Stimulated activated CD4-positive, alpha-beta T cell treated with anti-CD3 and anti-CD28 coated beads, Interleukin-4, amount 100 ng/mL, for 1 hour (primary cell): ENCODE measurements at places on chromosomes 5 and 9.
A peak's percentile ranks its signal among the peaks of the same experiment; 100 is the strongest.

DNA sequence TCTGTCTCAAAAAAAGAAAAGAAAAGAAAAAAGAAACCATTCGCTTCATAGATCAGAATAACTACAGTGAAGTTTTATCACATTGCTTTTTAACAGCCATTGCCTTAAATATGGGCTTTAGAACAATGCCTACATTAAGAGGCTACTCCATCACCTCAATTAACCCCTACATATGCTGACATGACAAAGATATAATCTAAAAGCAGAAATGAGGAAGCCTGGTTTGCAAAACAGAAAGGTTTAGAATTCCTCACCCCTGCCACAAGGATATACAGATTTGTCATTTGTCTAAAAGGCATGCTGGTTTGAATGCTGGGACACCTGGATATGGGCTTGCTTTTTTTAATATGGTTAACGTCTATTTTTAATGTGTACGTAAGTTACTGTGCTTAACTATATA, 1353.0 kb upstream of the C9orf72 start:
- DNase-seq, result no peak

DNA sequence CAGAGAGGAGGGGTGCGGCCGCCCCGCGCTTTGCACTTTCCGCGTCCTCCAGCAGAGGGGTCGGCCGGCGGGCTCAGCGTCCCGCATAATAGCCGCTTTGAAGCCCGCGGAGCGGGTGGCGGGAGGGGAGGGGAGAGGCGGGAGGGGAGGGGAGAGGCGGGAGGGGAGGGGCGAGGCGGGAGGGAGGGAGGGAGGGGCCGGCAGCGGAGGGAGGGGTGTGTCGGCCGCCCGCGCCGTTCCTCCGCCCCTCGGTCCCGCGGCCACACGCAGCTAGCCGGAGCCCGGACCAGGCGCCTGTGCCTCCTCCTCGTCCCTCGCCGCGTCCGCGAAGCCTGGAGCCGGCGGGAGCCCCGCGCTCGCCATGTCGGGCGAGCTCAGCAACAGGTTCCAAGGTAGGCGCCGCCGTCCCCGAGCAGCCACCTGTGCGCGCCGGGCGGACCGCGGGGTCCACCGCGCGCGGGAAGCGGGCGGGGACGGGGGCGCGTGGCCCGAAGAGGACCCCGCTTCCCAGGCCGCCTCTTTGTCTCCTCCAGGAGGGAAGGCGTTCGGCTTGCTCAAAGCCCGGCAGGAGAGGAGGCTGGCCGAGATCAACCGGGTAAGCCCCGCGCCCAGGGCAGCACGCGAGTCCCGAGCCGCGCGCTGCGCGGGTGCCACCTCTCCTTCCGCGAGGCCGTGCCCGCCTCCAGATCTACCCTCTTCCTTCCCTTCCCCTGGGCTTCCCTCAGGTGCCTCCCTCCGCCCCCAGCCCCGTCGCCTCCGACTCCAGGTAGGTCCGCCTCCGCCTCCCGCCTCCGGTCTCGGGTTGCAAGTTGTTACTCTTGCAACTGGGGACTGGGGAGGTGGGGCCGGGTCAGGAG, at the start of gene AIF1L:
TSS of gene AIF1L (plus strand) at position 263 of the 857 bp plus-strand sequence. CDS start at position 362, 99 bp downstream.
- peak; percentile 34 for DNase-seq

DNA sequence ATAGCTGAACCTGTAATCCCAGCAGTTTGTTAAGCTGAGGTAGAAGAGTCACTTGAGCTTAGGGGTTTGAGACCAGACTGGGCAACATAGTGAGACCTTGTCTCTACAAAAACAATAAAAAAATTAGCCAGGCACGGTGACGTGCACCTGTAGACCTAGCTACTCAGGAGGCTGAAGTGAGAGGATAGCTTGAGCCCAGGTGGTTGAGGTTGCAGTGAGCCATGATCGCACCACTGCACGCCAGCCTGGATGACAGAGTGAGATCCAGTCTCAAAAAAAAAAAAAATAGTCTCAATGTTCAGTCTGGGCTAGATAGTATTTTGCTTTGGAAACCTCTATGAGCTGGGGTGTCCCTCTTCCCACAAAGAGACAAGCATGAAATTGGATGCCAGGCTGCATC, 51.9 kb upstream of the IQGAP2 start:
- no peak for DNase-seq

- DNase-seq, result no peak
Observed at GRCh38 chr5:108729242-108729615, 18.5 kb upstream of the FER start.

GRCh38 chr5:95554331-95554646, 488 bp downstream of the SKIC3 start:
- no peak for DNase-seq

GRCh38 chr5:175374166-175374875, 69.7 kb downstream of the DRD1 start:
- no peak for DNase-seq

DNA sequence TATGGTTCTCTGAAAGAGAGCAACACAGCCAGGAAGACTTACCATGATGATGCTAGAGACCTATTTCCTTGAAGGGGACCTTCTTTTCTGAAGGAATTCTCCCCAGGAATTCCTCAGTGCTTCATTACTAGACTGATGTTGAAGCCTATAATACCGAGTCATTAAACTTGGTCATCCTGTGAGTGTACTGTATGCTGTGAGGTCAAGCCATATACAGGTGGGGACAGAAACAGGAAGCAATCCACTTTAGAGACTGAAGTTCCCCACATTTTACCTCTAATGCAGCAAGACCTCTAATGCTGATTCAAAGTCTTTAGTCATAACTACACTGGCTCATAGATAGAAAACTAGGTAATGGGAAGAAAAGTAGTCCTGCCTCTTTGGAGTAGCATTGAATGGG, 77.1 kb upstream of the RASEF start:
- no peak for DNase-seq

GRCh38 chr5:156322666-156323065, 4.3 kb upstream of the SGCD start:
- no peak for DNase-seq

- no peak for DNase-seq
Observed at GRCh38 chr5:173098787-173099186, 42.6 kb downstream of the CREBRF start.

GRCh38 chr5:110441035-110441434, 285.4 kb downstream of the TMEM232 start:
- no peak for DNase-seq

DNA sequence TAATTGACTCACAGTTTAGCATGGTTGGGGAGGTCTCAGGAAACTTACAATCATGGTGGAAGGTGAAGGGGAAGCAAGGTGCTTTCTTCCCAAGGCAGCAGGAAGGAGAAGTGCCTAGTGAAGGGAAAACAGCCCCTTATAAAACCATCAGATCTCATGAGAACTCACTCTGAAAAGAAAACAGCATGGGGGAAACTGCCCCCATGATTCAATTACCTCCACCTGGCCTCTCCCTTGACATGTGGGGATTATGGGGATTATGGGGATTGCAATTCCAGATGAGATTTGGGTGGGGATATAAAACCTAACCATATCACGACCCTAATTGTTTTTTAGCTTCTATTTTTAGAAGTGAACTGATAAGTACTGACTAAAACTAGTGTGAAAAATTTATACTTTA, 1377.5 kb upstream of the DMAC1 start:
- DNase-seq, result no peak

- DNase-seq, result no peak
Observed at GRCh38 chr9:121105531-121105930, 30.8 kb downstream of the CNTRL start.

DNA sequence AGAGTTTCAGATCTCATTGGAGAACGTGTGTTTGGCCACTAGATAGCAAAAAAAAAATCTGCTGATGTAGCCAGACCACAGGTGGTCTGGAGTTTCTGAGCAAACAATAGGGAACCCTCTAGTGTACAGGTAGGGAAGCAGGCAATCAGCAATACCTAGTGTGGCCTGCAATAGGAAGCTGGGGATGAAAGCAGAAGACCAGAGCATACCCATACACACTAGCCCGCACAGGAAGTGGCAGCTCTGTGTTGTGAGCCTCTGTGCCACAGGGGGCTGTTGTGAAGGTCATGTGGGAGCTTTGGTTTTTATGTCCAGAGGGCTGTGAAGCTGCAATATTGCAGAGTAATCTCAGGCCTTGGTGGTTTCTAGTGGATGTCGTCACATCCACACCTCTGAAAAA, 81.2 kb downstream of the MTAP start:
- no peak for DNase-seq

GRCh38 chr5:127870914-127871313, 167.7 kb downstream of the CCDC192 start:
- DNase-seq, result no peak

- no peak for DNase-seq
Observed at GRCh38 chr9:109616571-109617120, 118.5 kb upstream of the PTPN3 start.

DNA sequence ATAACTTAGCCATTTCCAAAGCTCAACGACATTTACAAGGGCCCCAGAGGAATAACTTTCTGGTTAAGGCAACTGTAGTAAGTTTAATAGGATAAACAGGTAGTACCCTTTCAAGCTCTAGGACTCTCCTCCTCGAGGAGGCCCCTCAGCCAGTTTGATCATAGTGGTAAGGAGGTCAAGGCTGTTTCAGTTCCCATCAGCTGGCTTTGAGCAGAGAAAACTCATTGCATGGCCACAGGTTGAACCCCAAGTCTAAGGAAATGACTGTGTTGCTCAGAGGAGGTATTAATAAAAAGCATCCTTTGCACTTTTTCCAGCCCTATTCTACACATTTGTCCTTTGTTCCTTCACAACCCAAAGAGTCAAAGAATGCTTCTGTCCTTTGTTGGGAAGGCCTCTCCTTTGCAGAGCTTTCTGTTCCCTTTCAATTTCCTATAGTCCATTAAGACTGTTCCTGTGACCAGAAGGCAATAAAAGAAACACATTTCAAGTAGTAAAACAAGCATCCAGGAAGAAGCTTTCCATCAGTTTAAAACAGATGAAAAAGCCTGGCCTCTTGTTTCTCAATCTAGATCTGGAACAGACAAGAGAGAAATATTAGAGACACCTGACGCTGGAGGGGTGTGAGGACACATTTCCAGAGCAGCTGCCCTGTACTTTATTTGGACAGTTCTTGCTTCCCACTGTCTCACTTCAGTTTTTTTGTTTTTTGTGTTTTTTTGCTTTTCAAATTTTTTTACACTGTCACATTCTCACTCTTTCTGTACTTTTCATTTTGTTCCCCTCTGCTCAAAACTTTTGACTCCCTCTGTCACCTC, 54.1 kb downstream of the PRRC1 start:
- no peak for DNase-seq

- no peak for DNase-seq
Observed at GRCh38 chr9:133538176-133538575, 3.7 kb downstream of the ADAMTSL2 start.

DNA sequence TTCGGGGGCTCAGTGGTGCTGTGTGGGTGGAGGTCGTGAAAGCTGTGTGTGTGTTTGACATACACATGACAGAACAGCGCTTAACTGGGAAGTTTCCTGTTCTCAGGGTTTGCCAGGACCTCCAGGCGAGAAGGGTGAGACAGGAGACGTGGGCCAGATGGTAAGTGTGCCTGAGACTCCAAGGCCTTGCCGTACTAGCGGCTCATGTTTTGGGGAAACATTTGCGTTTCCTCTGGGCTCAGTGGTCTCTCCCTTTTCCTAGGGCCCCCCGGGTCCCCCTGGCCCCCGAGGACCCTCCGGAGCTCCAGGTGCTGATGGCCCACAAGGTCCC, 68.3 kb upstream of the FCN2 start:
- no peak for DNase-seq

DNA sequence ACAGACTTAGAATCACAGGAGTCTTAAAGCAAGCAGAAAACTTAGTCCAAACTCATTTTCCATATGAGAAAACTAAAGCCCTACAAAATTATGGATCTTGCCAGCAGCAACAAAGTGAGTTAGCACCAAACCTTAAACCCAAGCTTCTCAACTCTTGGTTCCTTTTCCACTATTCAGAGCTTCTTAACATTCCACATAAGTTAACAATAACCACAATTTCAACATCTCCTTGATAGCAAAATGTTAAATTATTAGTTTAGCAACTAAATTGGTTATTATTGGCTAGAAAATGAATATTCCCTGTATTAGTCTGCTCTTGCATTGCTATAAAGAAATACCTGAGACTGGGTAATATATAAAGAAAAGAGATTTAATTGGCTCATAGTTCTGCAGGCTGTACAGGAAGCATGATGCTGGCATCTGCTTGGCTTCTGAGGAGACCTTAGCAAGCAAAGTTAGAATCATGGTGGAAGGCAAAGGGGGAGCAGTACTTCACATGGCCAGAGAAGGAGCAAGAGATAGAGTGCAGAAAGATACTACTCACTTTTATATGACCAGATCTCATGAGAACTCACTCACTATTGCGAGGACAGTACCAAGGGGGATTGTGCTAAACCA, 26.2 kb upstream of the ARSB start:
- DNase-seq, result no peak

DNA sequence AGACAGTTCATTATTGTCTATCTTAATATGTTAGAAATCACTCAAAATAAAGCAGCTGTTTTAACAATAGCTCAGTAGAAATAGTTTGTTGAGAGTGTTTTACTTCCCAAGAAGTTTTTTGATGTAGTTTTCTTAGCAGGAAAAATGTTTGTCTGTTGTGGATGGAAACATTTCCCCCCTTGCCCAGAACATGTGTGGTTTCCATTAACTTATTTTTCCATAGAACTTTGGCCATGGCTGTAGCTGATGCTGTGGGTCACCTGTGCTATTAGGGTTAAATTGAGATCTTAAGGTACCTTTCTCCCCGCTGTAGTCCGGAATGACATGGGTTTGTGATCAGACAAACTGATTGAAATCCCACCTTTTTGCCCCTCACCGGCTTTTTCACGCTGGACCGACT, 294.9 kb downstream of the FANCC start:
- DNase-seq, result no peak

- DNase-seq, result no peak
Observed at GRCh38 chr5:56535347-56535746, 280.0 kb upstream of the MAP3K1 start.

DNA sequence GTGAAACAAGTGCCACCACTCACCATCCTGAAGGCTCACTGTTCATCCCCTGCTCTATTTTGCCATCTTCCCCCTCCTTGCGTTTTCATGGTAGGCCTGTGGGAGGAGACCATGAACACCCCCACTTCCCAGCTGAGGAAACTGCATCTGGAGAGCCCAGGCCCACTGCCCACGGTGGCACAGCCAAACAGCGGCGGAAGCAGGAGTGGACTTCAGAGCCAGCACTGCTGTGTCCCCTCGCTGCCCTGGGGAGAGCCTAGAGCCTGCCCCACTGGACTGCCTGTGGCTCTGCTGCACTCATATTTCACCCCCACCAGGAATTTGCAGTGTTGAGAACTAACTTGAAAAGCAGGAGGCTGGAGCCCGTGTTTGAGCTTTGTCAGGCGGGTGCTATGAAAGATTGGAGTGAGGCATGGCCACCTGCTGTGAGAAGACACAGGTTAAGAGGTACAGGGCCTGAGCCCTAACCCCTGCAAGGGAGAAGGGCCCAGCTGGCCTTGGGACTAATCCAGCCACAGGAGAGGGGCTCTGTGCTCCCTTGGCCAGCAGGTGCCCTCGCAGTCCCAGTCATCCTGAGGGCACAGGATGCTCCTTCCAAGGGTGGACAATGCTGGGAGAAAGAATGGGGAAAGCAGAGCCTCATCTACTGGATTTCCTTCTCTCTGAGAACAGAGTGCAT, 79.0 kb downstream of the MACROH2A1 start:
- no peak for DNase-seq

DNA sequence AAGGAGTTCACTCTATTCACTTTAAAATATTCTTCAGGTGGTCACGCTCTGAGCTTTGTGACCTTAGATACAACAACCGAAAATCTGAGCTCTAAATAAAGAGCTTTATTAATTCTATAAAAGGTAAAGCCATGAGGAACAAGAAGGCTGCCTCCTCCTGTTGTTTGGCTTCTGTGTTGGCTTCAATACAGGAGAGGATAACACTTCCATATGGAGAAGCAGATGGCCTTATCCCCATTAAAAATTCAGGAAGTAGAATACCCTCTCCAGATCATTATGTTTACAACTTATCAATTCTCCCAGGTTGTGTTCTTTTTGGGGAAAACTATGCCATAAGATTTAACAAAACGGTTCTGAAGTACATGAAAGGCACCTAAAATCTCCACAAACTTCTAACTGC, 128.4 kb downstream of the TTC39B start:
- DNase-seq, result no peak
